CD4-positive, alpha-beta T cell (primary cell): ENCODE measurements at places on chromosomes 1 and 21.

DNA sequence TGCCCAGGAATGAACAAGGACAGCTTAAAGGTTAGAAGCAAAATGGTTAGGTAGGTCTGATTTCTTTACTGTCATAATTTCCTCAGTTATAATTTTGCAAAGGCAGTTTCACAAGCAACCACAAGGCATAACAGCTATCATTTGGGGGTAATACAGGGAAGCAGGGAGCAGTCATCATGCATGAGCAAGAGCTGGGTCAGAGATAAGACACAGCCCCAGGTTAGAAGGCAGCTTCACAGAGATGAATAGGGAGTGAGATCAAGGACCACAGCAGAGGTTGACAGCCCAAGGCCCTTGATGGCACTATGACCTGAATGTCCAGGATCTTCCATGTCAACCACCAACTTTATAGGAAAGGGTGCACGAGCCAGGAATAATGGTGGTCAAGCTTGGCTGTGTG lies 9.0 kb upstream of the CSRP1 start:
- no peak for DNase-seq

GRCh38 chr1:115537415-115537814 lies 104.4 kb upstream of the VANGL1 start:
- DNase-seq: no peak

DNA sequence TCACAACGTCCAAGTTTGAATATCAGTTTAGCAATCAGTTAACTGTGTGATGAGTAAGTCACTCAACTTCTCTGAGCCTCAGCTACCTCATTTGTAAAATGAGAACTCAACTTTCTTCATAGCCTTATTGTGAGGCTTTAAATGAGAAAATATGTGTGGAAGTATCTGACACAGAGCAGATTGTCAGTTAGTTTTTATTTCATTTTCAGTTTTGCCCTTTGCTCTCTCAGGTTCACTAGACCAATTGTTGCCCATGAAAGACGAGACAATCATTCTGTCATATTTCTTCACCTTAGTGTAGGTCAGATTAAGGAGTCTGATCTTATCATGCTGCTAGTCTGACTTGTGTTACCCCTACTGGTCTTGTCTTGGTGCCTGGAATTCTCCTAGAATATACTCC lies 232.8 kb upstream of the PTBP2 start:
- DNase-seq: no peak

DNA sequence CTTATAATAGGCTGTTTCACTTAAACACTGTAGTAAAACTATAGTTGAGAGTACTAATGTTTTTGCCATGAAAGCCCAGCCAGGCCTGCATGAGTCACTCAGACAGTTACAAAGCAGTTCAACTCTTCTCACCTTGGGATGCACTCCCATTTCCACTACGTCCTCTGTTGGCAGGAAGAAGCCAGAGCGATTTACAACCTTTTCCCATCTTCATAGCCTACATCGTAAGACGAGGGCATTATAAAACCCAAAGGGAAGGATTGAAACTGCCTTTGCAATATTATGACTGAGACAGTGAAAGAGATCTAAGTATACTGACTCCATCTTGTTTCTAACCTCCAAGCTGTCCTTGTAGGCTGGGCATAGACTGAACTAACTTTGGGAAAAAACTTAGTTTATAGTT lies 71.8 kb upstream of the CSF1 start:
- no peak for DNase-seq

DNA sequence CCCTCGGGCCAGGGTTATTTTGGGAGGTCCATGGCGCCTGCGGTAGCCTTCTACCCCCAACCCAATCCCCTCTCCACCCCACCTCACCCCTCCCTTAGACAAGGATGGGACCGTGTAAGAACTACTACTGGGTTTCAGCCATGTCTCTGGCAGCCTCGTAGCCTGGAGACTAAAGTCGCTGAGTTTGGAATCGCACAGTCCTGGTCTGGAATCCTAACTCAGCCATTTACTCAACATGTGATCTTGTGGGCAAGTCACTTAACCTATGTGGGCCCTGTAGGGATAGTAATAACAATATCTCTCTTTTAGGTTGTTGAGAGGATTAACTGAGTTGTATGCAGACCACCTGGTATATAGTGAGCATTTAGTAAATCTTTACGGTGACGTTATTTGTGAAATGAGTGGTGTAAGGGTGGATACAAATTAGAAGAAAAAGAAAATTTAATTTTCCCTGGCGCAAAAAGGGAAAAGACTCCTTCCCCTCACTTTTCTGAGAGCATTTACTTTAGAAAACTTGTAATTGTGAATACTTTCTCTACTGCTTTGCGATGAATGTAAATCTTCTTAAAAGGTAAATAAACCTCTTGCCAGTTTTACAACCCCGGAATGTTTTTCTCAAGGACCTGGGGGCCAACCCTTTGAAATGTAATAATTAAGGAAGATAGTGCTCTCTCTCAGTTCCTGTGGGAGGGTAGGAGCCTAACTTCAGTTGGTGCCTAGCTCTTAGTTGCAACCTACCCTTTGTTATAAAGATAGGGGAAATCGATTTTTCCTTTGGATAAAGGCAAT lies 615 bp upstream of the MRPS15 start:
- no peak for DNase-seq

DNA sequence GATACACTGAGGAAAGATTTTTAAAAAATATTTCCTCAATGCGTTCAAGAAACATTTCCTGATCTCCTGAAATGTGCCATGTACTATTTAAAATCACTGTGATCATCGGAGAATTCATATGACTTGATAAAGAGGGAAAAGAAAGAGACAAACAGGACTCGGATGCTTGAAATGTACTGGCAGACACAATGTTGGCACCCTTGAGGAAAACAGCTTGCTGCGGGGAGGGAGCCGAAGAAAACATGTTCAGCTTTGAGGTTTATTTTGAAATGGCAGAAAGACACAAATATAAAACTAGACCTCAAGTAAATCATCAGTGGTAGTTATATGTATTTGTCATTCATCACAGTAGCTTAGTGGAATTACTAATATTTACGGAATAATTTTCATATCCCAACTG lies 100.9 kb upstream of the BRINP3 start:
- no peak for DNase-seq

GRCh38 chr1:25612421-25612820 lies 4.2 kb upstream of the MAN1C1 start:
- no peak for DNase-seq
